IPS-NIHi11 (cell line): ENCODE measurements at places on chromosomes 6 and 20.

- DNase-seq, result no peak
Measured at GRCh38 chr6:158784505-158784904, 34.7 kb downstream of the EZR start.

DNA sequence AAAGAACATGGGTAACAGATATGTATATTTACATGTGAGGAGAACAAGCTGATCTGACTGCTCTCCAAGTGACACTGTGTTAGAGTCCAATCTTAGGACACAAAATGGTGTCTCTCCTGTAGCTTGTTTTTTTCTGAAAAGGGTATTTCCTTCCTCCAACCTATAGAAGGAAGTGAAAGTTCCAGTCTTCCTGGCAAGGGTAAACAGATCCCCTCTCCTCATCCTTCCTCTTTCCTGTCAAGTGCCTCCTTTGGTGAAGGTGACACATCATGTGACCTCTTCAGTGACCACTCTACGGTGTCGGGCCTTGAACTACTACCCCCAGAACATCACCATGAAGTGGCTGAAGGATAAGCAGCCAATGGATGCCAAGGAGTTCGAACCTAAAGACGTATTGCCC, 5.2 kb downstream of the HFE start:
- no peak for DNase-seq

DNA sequence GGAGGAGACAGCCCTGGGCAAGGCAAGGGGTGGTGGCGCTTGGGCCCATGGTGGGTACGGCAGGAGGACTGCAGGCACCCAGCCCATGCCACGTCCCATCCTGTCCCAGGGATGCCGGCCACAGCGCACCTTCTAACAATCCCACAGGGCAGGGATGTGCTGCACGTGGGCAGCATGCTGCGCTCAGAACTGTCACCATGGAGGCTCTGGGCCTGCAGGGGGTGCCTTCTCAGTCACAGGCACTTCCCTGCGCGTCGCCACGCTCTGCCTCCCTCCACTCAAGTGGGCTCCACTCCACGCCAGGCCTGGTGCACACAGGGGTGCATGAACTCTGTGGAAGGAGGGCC, 2.4 kb downstream of the CABLES2 start:
- DNase-seq, result no peak

- peak; percentile 99 for DNase-seq
Measured at GRCh38 chr20:32456869-32457478, 98.8 kb downstream of the ASXL1 start.

DNA sequence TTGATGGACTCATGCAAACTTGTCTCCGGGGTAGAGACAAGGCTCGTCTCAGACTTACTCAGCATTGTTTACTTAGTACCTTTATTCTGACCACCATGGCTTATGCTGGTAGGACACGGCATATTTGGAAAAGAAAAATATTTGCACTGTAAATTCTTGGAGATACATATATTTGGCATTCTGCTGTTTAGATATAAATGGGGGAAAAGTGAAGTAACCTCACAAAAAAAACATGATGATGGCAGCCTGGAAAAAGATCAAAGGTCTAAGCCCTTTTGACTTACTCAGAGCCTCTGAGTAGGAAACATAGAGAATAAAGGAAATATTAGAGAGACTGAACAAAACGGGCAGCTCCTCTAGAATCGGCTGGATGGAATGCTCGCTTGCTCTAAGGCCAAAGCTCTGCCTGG, 32.5 kb downstream of the PDE10A start:
- DNase-seq, result no peak

DNA sequence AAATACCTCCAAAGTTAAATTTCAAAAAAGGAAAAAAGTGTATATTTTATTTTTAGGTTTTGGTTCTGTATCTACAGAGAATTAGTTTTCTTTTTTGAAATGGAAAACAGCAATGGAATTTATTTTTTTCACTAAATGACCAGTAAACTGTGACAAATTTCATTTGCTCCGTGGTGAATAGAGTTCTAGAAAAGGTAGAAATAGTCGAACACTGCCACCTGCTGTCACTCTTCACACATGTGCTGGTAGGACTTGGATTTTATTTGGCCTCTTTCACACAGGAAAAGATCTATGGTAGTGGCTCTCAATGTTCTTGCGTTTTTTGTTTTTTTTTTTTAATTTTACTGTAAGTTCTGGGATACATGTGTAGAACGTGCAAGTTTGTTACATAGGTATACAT, 312.5 kb downstream of the EYA4 start:
- DNase-seq, result peak; percentile 53

DNA sequence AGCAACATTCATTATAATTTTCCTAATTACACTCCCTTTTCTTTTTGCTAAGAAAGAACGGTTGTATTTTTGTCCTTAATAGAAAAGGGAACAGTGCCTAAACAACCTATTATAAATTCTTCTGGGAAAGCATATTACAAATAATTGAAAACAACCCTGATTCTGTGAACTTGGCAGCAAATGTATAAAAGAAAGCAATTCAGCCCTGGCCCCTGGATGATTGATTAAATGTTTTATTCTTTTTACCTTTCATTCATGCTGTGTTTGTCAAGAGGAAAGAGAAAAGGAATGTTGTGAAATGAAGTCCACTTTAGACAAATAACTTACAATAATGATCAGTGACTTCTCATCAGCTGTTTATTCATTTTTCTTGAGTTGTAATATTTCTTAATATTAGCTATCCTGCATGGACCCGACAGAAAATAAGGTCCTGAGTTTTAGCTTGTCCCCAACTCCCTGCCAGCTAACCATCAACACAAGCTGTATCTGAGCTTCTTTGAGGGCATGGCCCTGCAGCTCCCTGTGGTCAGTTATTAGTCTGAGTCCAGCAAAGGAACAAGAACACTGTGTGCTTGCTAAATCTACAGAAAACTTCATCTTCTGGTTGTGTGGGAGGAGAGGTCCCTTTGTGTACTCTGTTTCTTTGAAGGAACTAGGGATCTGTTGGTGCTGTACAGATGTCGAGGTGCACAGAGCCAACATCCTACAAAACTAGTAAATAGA, 248.2 kb downstream of the LAMA2 start:
- no peak for DNase-seq

- no peak for DNase-seq
Measured at GRCh38 chr20:62238569-62239277, 402 bp downstream of the OSBPL2 start.

GRCh38 chr6:77535172-77535571, 71.9 kb upstream of the HTR1B start:
- DNase-seq, result no peak
